ENCODE measurements at places on chromosomes 11 and 22.

DNA sequence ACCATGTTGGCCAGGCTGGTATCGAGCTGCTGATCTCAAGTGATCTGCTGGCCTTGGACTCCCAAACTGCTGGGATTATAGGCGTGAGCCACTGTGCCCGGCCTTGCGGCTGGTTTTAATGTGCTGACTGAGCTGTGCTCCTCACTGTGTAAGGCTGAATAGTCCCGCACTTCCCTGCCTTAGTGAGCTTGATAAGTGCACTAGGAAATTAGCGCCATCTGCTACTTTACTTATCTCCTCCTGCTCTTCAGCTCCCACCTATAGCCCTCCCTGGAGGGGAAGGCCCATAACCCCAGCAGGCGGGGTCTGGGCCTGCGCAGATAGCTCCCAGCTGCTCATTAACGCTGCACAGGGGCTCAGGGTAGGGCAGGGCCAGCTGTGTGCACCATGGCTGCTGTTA, 49.4 kb downstream of the CLMP start:
- DNase-seq, result no peak

- DNase-seq, result no peak
These were observed 80.1 kb downstream of the C2CD3 start for GRCh38 chr11:74090701-74091100.

DNA sequence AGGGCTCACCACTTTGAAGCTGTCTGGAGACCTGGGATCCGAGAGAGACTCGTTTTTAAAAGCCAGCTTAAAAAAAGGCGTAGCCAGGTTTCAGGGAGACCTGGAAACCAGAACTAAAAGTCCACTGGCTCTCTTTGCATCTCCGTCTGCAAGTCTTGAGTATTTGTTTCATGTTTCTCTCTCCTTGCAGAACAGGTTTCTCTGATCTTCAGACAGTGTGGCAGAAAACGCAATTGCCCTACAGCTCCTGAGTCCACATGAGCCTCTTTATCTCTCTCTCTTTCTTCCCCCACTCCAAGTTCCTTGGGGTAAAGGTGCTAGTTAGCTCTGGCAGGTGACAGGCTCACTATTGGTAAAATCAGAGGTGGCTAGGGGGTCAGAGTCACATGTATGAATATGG, 67.0 kb upstream of the AMPD3 start:
- DNase-seq, result no peak

- no peak for DNase-seq
These were observed 372.0 kb upstream of the LUZP2 start for GRCh38 chr11:24124876-24125275.

GRCh38 chr22:19717691-19718455, 3.6 kb downstream of the SEPTIN5 start:
- no peak for DNase-seq

GRCh38 chr11:1935156-1936071, 11.7 kb upstream of the MRPL23 start:
- DNase-seq, result no peak

DNA sequence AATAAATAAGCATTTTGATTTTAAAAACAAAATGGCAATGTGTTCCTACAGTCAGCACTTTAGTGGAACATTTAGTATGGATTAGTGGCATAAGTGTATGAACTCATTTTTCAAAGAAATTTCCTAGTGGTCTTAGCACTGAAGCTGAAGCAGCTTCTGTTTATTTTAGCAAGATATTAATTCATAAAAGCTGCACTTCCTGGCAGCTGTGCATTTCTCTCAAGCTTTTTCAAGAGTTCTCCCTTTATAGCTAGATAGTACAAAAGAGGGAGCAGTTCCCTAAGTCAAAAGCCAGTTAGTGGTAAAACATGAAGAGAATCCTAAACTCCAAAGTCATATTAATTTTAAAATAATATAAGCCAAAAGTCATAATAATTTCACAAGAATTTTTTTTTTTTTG, 1036.0 kb upstream of the CCDC90B start:
- DNase-seq, result no peak

DNA sequence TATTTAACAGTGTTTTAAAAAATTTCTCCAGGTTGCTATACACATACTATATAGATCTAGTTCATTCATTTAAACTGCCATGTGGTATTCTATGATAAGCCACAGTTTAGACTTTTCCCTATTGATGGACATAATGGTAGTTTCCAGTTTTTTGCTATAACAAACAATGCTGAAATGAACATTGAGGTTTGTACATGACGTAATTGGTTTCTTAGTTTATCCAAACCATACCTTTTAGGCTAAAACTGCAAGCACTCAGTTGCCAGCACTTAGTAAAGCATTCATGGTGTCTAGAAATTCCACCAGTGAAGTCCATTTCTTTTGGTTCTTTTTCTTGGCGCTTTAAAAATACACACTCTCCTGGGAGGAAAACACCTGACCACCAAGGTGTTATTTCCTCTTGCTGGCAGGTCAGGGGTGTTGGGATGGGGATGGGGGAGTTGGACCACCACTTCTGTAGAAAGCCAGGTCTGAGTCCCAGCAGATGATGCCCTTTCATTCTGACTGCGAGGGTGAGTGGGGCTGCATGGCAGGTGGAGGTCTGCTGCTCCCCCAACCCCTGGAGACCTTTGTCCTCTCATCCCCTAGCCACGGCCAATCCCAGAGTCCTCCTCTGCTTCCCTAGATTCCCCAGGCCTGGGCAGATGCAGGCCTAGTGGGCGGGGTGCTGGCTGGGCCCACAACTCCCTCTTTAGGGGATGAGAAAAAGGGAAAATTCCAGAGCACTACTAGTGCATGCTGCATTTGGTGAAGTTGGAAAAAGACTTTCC, 41.1 kb downstream of the C11orf91 start:
- no peak for DNase-seq

- DNase-seq, result no peak
These were observed 2.0 kb upstream of the POGLUT3 start for GRCh38 chr11:108500169-108500568.

DNA sequence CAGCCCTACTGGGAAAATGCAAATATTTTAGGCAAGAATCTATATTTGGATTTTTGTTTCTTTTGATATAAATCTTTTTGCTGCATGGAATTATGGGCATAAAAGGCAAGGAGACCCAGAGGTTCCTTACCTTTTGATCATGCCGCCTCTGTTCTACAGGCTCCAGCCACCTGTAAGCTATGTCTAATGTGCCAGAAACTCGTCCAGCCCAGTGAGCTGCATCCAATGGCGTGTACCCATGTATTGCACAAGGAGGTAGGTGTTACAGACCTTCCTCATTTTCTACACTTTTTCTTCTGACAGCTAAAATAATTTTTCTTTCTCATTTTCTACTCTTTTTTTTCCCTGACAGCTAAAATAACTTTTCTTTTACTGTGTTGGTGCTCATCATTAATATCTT, 8.2 kb upstream of the BACE1-AS start:
- no peak for DNase-seq

DNA sequence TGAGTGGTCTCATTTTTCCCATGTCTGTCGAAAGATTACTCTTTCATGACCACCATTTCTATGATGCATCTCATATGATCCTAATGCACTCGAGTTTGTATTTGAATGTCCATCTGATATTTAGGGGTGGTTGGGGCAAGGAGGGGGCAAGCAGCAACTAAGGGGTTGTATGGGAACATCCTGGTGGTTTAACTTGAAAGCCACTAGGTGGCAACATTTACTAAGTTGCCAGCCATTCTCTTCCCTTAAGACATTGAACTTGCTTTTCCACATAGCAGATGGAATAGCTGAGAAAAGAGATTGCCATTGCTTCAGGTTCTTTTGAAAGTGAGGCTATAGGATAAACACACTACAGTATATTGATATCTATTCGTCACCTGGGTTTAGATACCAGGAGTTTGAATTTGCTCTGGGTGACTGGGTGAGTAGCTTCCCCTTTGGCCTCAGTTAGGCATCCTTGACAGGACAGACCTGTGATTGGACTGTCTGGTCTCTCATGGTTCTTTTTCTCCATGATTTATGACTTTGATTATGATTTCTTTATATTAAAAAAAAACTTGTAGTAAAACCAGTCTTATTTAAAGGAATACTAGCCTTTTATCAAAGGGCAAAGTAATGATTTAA, 32.4 kb downstream of the NF2 start:
- DNase-seq, result no peak

DNA sequence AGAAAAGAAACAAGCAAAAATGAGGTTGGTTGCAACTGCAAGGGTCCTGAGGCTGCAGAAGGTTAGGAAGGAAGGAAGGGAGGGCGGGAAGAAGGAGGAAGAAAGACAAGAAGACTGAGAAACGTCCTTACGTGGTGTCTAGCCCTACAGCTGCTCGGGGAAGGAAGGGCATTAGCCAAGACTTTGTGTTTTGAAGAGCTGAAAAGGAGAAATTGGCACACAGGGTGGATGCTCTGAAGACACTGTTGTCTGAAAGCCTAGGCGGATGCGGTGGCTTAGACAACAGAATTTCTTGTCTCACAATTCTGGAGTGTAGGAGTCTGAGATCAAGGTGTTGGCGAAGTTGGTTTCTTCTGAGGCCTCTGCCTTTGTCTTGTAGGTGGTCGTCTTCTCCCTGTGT, 60.7 kb downstream of the MCM5 start:
- no peak for DNase-seq

DNA sequence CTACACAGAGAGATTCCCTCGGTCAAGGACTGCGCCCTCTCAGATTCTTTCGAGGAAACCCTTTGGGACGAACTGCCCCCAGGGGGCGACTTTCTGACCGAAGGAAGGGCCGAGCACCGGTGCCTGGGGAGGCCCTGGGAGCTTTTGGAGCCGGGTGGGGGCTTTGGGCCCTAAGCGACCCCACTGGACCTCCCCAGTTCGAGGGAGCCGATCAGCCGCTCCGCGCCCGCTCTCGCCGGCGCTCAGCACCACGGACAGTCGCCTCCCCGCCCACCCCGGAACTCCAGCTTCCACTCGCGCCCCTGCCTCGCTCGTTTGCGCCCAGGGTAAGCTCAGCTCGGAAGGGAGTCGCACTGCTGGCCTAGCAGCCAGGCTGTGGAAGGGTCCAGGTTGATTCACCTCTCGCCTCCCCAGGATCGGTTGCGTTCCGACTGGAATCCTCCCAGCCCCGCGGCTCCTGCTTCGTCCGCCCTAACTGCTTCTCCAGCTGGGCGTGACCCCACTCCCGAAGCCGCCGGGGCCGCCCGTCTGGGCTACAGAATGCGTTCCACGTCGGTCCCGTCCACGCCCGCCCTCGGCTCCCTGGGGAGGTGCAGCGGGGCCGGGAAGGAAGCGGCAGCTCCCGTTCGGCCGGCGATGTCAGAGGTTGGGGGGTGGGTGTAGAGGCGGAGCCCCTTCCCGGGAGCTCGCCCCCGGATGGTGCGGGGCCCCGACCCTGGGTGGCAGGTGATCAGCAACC, 428 bp downstream of the SCN3B start:
- no peak for DNase-seq

DNA sequence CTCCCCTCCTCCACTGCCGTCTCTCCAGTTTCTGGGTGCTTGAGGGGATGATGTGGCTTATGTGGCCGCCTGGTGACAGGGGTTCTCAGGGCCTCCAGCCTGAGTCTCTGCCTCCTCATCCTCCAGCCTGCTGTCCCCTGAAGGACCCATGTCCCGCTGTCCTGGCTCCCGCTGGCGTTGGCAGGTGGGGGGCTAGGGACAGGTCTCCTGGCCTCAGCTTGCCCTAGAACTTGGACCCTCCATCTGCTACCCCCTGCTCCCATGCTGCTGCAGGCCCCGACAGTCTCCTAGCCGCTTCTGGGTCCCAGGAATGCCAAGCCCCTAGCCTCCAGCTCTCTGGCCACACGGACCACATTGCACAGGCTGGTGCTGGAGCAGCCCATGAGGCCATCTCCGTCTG, 13.9 kb upstream of the CELSR1 start:
- no peak for DNase-seq

GRCh38 chr22:32950366-32950765, 107.8 kb downstream of the SYN3 start:
- no peak for DNase-seq

- no peak for DNase-seq
These were observed 12.7 kb downstream of the CCDC73 start for GRCh38 chr11:32781721-32782120.

DNA sequence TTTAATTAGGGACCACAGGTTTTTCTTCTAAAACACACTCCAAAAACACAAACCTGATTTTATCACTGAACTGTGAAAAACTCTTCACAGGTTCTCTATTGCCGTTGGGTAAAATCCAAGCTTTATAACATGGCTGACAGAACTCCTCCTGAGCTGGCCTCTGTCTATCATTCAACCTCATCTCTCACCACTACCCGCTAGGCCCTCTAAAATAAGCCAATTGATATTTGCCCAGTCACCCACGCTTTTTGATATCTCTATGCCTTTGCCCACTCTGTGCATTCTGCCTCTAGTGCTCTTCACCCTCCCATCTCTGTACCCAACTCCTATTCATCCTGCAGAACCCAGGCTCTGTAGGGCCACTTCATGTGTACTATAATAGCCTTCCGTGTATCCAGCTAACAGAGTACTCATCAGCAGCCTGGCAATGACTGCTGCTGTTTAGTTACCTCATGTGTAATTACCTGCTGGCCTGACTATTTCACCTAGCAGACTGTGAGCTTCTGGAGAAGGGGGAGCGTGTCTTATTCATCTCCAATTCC, 1.1 kb upstream of the CNGA4 start:
- DNase-seq, result no peak

DNA sequence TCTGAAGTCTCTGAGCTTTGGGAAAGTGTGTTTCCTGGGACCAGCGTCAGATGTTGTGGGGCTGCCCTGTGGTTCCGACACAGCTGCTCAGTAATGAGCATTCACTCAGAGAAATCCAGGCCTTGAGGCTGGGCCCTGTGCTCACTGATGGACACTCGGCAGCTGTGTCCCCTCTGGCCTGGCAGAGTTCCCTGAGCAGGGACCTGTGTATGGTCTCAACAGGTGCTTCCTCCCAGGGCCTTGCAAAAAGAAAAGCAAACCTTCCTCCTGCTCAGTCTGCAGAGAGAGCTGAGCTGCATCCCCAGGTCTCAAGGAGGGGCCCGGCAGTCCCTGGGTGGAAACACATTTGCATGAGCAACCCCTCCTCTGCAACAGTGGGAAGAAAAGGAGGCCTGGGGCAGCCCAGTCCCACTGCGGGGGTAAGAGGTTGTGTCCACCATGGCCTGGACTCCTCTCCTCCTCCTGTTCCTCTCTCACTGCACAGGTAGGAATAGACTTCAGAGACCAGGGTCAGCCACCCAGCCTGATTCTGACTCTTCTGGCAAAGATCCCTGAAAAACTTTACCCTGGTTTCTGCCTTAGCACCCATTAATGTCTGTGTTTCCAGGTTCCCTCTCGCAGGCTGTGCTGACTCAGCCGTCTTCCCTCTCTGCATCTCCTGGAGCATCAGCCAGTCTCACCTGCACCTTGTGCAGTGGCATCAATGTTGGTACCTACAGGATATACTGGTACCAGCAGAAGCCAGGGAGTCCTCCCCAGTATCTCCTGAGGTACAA, 131.2 kb downstream of the VPREB1 start:
- DNase-seq, result no peak

Measured in AG04449 (cell line).